ENCODE measurements at places on chromosomes 5 and 9.

GRCh38 chr9:108477529-108478006 lies 378.2 kb downstream of the ACTL7B start:
- DNase-seq: peak; percentile 28

- no peak for DNase-seq
Measured at GRCh38 chr5:42064821-42065220, 139.7 kb downstream of the FBXO4 start.

GRCh38 chr5:135242021-135242865 lies 156.8 kb downstream of the MACROH2A1 start:
- no peak for DNase-seq

- DNase-seq: no peak
Measured at GRCh38 chr9:113623851-113624485, 160.4 kb downstream of the RGS3 start.

- DNase-seq: peak; percentile 95
Measured at GRCh38 chr5:75320371-75320770, 16.6 kb upstream of the HMGCR start.

DNA sequence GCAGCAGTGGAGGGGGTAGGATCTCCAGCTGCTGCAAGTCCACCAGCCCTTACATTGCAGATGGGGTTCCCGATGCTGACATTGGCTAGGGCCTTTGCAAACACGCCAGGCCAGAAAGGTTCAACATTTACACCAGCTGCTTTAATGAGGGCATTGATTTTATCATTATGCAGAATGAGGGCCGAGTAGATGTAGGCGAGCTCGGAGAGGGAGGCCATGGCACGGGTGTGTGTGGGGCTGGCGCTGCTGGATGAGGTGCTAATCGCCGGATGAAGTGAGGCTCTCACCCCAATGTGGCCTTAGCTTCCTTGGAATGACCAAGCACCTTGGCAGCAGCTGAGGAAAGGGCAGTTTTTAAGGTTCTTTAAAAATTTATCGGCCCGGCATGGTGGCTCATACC lies 27.4 kb downstream of the PHAX start:
- no peak for DNase-seq

DNA sequence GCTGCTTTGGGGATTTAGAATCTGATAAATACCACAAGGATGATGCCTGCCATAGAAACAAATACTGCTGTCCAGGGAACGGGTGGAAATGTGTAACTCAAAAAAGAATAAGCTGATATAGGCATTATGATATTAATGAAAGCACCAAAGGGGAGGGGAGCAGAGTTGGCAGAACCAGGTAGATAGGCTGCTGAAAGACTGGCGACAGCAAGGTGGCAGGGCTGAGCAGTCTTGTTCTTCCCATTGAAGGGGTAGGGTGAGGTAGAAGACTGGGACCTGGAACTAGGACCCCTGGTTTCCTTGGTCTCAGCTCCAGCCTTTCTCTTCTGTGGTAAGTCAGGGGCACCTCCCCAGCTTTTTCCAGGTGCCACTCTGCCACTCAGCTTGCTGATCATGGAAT lies 31.4 kb upstream of the TMOD1 start:
- DNase-seq: no peak

GRCh38 chr5:67363963-67364362 lies 167.4 kb upstream of the CD180 start:
- no peak for DNase-seq

- DNase-seq: no peak
Measured at GRCh38 chr9:18874069-18874468, 158.9 kb downstream of the SAXO1 start.

GRCh38 chr5:167631191-167631590 lies 660.3 kb upstream of the WWC1 start:
- no peak for DNase-seq

- no peak for DNase-seq
Measured at GRCh38 chr9:6428940-6429889, 16.2 kb downstream of the UHRF2 start.

GRCh38 chr5:117793963-117794362 lies 1194.4 kb downstream of the DTWD2 start:
- no peak for DNase-seq

DNA sequence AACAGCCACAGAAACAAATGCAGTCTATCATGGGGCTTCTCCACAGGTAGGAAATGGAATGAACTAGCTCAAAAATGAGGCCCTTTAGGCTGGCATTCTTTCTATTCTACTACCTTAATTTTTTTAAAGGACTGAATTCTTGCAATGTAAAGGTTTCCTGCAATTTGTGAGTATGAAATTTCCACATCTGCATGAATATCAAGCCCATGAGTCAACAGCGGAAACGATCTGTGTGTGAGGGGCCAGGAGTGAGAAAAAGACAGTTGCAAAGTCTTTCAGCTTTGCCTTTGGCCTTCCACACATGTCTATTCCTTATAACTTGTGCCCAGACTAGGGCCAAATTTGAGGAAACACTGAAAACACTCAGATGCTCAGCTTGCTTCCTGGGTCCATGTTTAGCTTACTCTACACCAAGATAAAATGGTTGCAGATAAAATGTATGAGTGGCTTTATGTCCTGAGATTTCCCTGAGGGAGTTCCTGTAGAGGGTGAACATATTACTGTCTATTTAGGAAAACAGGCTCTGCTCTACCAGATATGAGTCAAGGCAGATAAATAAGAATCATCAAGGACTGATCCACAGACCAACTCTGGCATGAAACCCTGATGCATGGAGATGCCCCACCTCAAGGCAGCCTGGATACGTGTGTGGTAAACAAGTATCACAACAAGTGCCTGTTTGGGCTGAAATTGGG lies 46.5 kb downstream of the RETREG1 start:
- no peak for DNase-seq

GRCh38 chr9:96619124-96619465 lies 548 bp downstream of the CDC14B start:
- DNase-seq: no peak

- DNase-seq: no peak
Measured at GRCh38 chr5:118326481-118327045, 661.8 kb downstream of the DTWD2 start.

- DNase-seq: no peak
Measured at GRCh38 chr9:98808411-98808815, 943 bp downstream of the GALNT12 start.

GRCh38 chr5:25763781-25764180 lies 1119.0 kb upstream of the CDH10 start:
- DNase-seq: no peak

- no peak for DNase-seq
Measured at GRCh38 chr5:1751864-1752822, 47.5 kb downstream of the MRPL36 start.

DNA sequence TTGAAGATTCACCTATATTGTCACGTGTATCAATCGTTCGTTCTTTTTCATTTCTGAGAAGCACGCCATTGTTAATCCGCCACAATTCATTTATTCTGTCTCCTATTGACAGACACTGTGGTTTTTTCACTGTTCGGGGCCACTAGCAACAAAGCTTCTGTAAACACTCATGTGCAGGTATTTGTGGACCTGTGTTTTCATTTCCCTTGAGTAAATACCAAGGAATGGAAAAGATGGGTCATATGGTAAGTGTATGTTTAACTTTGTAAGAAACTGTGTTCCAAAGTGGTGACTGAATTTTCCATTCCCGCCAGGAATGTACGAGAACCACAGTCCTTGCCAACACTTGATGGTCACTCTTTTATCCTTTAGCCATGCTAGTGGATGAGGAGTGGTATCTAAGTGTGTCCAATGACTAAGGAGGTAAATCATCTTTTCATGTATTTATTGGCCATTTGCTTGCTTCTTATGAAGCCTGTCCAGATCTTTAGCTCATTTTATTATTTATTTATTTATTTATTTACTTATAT lies 10.7 kb downstream of the ABO start:
- no peak for DNase-seq

DNA sequence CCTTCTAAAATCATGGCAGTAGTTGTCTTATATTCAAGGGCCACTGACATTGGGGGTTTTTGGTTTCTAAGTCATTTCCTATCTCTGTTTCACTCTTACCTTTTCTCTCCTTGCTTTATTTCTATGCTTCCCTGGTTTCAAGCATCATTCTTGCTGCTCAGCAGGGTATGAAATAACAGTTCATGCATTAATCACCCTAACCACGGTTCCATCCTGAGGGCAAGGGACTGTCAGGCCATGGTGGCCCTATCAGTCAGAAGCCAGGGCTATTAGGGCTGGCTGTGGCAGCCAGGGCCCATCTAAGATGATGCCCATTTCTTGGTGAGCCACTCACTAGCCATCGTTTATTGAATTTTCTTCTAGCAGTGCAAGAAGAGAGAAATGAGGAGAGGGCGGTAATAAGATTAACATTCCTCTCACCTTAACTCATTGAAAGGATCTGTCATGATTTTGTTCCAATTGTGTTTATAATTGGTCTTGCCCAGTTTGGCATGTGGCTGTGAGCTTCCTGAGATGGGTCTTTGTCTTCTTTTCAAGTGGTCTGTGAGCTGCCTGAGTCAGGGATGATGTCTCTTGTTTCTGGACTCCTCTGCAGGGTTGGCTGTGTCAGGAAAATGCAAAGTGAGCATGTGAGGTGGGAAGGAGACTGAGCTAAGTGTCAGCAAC lies 45.2 kb downstream of the CYSTM1 start:
- no peak for DNase-seq

DNA sequence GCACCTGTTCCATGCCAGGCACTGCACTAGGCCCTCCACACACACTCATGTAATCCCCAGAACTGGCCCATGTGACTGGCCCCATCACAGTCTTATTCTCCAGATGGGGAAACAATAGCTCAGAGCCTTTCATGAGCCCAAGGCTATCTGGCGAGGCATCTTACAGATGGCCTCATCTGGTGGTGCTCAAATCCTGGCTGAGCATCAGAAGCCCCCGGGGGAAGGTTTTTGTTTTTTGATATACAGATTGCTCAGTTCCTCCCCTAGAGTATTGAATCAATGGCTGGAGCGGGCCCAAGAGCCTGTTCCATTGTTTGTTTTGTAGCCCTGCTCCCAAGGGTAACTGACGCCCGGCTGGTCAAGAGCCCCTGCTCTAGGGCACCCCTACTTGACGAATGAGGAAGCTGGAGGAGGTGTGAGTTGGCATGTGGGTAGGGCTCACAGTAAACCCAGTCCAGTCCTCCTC lies 145.3 kb upstream of the RAPGEF1 start:
- DNase-seq: no peak

GRCh38 chr5:139723986-139724587 lies 71.5 kb upstream of the PSD2 start:
- no peak for DNase-seq
